A549 treated with RU486 at 1 μM for 4 hours (cell line): ENCODE measurements at places on chromosomes 2 and 18. TPM values are rescaled to one million over a fixed set of nuclear protein-coding genes. Genes with fewer than 3 reads are reported as not detected.

SIX2 gene
- total RNA-seq: 0.08 to 0.36 TPM (median 0.19 TPM) in 5 replicates

NT5C1B gene
- total RNA-seq: not detected in 5 replicates

SLC4A5 gene
- 0.17 to 0.68 TPM (median 0.43 TPM) in 5 replicates for total RNA-seq

SIGLEC15 gene
- total RNA-seq: 0.07 to 0.08 TPM (median 0.07 TPM) in 3 of 5 replicates, not detected in the others

SP140 gene
- 0.08 to 0.39 TPM in 2 of 5 replicates, not detected in the others for total RNA-seq

RNF103 gene
- total RNA-seq: 31.2 to 42.5 TPM (median 41.1 TPM) in 5 replicates

ROCK2 gene
- 16.2 to 36.7 TPM (median 29.1 TPM) in 5 replicates for total RNA-seq

ALPI gene
- not detected in 5 replicates for total RNA-seq

MFF gene
- 105 to 128 TPM (median 116 TPM) in 5 replicates for total RNA-seq

ZBTB14 gene
- total RNA-seq: 6.1 to 8.1 TPM (median 7.0 TPM) in 5 replicates

AGXT gene
- total RNA-seq: not detected in 5 replicates

MC2R gene
- not detected in 5 replicates for total RNA-seq

CCDC141 gene
- total RNA-seq: not detected in 5 replicates

GPR75 gene
- 1.5 to 1.6 TPM (median 1.6 TPM) in 5 replicates for total RNA-seq

SERPINB7 gene
- total RNA-seq: 1.8 to 2.7 TPM (median 2.3 TPM) in 5 replicates

PPM1B gene
- total RNA-seq: 21.5 to 32.0 TPM (median 27.1 TPM) in 5 replicates
